ENCODE measurements at places on chromosomes 2 and 18. TPM values are rescaled to one million over a fixed set of nuclear protein-coding genes. Genes with fewer than 3 reads are reported as not detected.

Gene ACTG2
- 13.2 TPM for total RNA-seq

Gene GPR39
- total RNA-seq, result 1.3 TPM

Gene UGT1A5
- total RNA-seq, result not detected

Gene CYP27C1
- total RNA-seq, result 1.1 TPM

Gene CHPF
- 24.1 TPM for total RNA-seq

Gene ITPRIPL1
- 3.1 TPM for total RNA-seq

Gene MRPL19
- total RNA-seq, result 53.1 TPM

Gene TDRD15
- total RNA-seq, result 0.06 TPM

Gene AMER3
- not detected for total RNA-seq
